ENCODE measurements at places on chromosomes 7 and 10.

GRCh38 chr7:87759501-87759900 lies 116.7 kb downstream of the SLC25A40 start:
- no peak for ATAC-seq

DNA sequence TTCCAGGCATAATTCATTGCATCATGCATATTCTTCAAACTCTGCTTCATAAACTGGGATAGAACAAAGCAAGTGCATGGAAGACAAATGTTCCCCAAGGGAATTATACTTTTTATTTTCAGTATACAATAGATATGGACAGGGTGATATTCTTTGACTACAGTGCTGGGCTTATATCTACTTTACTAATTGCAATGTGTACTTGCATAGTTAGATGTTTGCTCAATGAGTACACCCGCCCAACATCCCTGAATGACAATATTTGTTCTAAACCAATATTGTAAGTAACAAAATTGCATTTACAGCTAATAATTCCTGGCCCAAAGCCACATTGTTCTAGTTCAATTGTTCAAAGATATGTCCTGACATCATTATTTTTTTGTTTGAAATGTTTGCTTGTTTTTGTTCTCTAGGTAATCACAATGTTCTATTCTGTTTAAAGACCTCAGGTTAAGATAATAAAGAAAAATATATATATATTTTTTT lies 171.4 kb downstream of the PTN start:
- ATAC-seq, result no peak

DNA sequence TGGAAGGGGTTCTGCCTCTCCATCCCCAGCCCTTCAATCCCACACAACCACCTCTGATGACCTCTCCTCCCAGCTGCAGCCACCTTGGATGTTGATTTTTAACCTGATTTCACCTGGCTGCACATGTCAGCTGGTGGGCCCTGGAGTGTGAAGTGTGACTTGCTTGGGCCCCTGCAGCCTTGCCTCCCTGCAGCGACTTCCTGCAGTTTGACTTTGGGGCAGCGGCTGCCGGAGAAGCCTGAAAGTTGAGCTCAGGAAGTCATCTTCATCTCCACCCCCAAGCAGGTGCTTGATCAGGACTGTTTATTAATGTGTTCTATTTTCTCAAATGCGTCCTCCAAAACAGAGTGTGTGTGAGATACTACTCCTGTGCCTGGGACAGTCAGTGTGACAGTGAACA lies 675.2 kb upstream of the GALNT17 start:
- ATAC-seq, result no peak

DNA sequence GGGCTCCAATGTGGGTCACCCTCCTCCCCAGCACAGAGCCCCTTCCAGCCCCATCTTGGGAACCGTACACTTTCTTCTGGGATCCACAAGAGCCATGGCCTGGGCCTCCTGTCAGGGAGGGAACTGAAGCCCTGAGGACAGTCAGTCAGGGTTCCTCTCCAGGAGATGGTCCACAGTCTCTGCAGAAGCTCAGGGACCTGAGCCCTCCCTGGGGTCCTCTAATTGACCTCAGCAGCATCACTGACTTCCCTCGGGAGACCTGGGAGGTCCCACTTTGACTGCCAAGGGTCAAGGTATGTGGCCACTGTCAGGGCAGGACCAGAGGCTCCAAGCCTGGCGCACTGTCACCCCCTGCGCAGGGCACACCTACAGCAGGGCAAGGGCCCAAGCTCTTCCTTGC lies 32.3 kb downstream of the NOD1 start:
- no peak for ATAC-seq
